ENCODE measurements at places on chromosomes 1 and 21.

DNA sequence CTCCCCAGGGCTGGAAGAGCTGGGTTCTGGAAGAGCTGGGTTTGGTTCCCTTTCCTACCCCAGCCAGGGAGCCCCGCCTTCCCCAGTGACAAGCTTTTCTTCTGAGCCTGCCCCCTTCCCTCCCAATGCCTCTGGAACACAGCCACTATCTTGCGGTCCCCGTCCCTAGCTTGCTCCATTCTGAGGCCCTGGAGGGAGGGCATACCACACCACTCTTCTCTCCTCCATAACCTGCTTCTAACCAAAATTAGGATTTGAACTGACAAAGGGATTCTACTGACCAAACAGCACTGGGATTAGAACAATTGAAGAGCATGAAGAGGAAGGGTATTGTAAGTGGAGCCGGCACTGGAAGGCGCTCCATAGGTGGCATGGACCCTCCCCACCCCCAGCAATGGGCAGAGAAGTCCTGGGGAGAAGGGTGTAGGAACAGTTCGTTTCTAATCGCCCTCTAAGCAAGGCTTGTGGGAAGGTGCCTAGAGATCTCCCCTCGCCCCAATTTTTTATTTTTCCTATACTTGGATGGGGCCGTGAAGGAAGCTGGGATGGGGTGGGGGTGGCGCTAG lies 690 bp downstream of the C1orf216 start:
- peak; percentile 22 for DNase-seq
- peak overlapping the region; percentile 61 for H3K27ac ChIP-seq
- no peaks in the 10 kb centered on the region for H3K4me1 ChIP-seq
- H3K4me3 ChIP-seq, result peak overlapping the region; percentile 61

DNA sequence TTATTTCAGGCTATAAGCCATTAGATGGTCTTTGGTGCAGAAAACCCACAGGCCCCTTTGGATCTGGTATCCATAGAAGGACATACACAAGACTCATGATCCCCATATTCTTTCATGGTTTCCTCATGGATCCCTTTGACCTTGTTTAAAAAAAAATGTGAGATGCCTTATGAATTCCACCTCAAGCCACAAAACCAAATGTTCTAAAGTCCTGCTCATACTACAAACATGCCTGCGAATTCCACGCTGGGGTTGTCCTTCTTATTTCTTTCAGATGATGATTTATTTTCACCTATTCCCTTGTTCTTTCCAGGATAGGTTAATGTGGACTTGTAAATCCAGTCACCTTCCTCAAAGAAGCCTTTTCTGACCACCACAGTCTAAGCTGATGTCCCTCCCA lies 256.9 kb upstream of the DPYD start:
- no peaks in the 10 kb centered on the region for H3K27me3 ChIP-seq
- H3K27ac ChIP-seq, result no peak overlapping the region
- no peaks in the 10 kb centered on the region for H3K36me3 ChIP-seq
- H3K4me1 ChIP-seq, result peaks cover 6% of the 10 kb centered on the region

GRCh38 chr21:29091033-29091432 lies 17.6 kb upstream of the CCT8 start:
- H3K4me3 ChIP-seq, result no peak overlapping the region
- H3K27ac ChIP-seq, result no peak overlapping the region
- no peak for DNase-seq
- H3K4me1 ChIP-seq, result peaks cover 10% of the 10 kb centered on the region
- no peaks in the 10 kb centered on the region for H3K27me3 ChIP-seq

- H3K27me3 ChIP-seq, result no peaks in the 10 kb centered on the region
- no peaks in the 10 kb centered on the region for H3K36me3 ChIP-seq
- no peak overlapping the region for H3K4me3 ChIP-seq
- H3K27ac ChIP-seq, result no peak overlapping the region
- H3K4me1 ChIP-seq, result no peaks in the 10 kb centered on the region
Observed at GRCh38 chr1:236052232-236052993, 12.5 kb downstream of the NID1 start.

- DNase-seq, result no peak
- H3K4me3 ChIP-seq, result no peak overlapping the region
- no peak overlapping the region for H3K27ac ChIP-seq
- no peaks in the 10 kb centered on the region for H3K27me3 ChIP-seq
- no peaks in the 10 kb centered on the region for H3K4me1 ChIP-seq
Observed at GRCh38 chr1:226619031-226619430, 70.5 kb downstream of the STUM start.

DNA sequence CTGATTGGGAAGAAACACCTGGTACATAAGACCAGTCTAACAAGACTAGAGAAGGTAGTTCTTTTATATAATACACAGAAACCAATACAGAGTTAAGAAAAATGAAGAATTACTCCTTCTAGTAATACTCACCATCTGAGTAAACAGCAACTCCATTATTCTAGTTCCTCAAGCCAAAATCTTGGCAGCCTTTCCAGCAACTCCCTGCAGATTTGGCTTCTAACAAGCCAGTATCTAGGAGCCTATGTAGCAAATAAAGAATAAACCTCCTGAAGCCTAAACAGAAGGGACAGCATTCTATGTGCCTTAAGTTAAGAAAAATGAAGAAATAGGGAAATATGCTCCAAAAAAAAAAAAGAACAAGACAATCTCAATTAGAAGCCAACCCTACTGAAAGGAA lies 24.5 kb downstream of the ERO1B start:
- DNase-seq, result no peak
- peaks cover 3% of the 10 kb centered on the region for H3K36me3 ChIP-seq
- no peaks in the 10 kb centered on the region for H3K27me3 ChIP-seq
- H3K27ac ChIP-seq, result no peak overlapping the region
- no peak overlapping the region for H3K4me3 ChIP-seq

- no peaks in the 10 kb centered on the region for H3K27me3 ChIP-seq
- no peak overlapping the region for H3K27ac ChIP-seq
- no peak overlapping the region for H3K4me3 ChIP-seq
- H3K4me1 ChIP-seq, result no peaks in the 10 kb centered on the region
- DNase-seq, result no peak
Observed at GRCh38 chr1:78279051-78279450, 211.7 kb upstream of the PTGFR start.

All from small intestine (tissue), 16 donors.